ENCODE measurements at places on chromosomes 3 and 15. TPM values are rescaled to one million over a fixed set of nuclear protein-coding genes. Genes with fewer than 3 reads are reported as not detected.
A peak's percentile ranks its signal among the peaks of the same experiment; 100 is the strongest.

DNA sequence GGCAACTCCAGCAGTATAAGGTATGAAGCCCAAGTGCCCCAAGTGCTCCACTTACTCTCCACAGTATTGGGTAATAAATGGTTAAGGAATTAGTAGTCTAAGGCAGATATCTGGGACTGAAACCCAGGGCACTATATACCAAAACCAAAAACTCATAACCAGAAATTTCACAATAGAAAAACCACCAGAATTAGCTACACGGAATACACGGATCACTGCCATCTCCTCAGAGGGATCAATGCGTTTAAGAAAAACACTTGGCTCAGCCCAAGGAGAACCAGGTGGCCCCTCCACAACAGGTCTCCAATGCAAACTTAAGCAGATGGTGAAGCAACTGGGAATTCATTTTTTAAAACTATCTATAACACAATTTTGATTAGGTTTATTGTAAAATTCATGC, 83.6 kb downstream of the FAIM start:
- no peak for DNase-seq

GRCh38 chr15:99296386-99296785, 45.1 kb downstream of the LRRC28 start:
- DNase-seq: no peak

GRCh38 chr15:55118344-55118870, 78.3 kb downstream of the RSL24D1 start:
- DNase-seq: no peak

GRCh38 chr3:58386626-58387365, 46.8 kb downstream of the PDHB start:
- no peak for DNase-seq

DNA sequence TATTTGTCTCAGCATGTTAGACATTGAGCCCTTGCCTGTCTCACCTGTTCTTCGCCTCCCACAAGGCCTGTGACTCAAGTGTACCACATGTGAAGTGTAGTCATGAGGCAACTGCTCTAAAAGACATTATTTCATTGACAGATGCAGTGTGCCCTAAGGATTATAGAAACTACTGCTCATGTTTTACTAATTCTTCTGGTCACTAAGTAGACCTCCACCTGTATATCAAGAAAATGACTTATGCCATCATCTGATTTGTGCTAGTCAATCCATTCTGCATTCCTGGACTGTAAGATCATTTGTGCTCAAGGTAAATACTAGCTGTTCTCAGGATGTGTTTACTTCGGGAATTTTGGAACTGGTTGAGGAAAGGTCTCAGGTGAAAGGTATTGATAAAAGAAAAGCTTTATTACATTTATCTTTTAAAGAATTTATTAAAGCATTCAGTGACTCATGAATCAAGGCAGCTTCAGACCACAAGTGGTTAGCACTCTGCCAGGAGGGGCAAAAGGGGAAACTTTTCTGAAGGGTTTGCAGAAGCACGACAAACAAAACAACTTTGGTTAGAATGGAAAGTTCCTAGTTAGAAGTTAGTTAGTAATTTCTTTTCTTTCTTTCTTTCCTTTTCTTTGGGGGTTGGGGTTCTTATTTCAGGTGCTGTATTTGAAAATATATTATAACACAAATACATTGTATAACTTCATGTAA, 465.3 kb upstream of the CBLB start:
- peak; percentile 37 for DNase-seq

GRCh38 chr3:43534675-43535074, 87.1 kb downstream of the ANO10 start:
- DNase-seq: no peak

Gene USP3
- 70.8 TPM for total RNA-seq

DNA sequence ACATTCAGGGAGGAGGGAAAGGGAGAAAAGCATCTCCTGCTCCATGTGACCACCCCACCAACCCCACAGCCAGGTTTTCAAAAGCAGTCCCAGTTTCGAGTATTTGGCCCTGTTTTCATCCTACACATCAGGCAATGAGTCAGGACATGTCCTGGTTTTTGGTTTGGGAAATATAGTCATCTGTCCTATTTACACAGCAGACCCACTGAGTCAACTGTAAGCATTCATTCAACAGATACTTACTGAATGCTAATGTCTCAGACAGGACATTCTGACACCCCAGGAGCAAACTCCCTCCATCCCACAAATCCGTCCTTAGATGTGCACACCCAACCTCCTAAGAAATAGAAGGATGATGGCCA, 32.9 kb downstream of the IGDCC3 start:
- DNase-seq: no peak

Gene CHDH
- 0.79 TPM for total RNA-seq

DNA sequence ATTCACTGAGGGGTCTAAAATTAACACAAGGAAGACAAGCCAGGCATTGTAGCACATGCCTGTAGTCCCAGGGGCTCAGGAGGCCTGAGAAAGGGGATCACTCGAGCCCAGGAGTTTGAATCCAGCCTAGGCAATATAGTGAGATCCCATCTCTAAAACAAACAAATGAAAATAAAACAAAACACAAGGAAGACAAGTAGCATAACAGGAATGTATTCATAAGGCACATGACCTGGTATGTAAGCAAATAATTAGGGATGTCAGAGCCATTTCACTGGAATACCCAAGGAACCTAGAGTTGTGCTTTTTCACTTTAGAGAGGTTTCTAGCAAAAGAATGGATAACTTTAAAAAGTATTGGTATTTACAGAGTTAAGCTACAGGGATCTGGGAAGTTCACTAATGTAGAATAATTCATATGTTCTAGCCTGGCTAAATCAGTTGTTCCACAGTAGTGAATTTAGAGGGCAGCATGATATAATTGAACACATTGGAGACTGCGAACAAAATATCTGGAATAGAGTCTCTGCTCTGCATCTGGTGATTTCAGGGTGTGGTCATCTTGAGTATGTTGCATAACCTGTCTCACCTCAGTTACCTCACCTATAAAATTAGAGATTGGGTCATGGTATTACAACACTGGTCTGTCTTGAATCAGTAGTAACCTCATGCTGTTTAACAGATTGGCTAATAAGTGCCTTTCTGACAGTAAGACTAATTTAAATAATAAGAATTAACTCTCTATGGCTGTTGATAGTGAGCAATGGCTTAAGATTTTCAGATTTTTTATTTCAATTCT, 9.3 kb downstream of the GRAMD1C start:
- no peak for DNase-seq

DNA sequence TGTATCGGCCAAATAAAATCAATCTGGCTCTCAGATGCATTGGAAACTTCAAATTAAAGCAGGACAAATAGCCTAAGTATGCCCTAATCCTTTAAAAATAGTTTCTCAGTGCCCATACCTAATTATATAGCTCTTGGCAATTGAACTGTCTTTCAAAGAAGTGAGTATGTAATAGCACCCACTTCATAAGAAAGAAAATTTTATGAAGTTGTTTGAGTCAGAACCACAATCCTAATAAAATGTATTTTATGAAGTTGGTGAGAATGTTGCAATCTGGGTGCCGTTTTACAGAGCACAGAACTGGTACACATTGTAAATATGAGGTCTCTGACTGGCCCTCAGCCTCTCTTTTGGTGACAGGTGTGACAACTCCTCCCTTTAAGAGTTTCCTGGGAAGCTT, 45.4 kb downstream of the EPHB1 start:
- DNase-seq: no peak

Gene ARL6IP5
- total RNA-seq: 154 TPM

- DNase-seq: no peak
These were observed 760.1 kb upstream of the CFAP20DC start for GRCh38 chr3:59809710-59810444.

Gene IGSF11
- total RNA-seq: 2.0 TPM

- DNase-seq: no peak
These were observed 6.7 kb downstream of the CGNL1 start for GRCh38 chr15:57382969-57383368.

DNA sequence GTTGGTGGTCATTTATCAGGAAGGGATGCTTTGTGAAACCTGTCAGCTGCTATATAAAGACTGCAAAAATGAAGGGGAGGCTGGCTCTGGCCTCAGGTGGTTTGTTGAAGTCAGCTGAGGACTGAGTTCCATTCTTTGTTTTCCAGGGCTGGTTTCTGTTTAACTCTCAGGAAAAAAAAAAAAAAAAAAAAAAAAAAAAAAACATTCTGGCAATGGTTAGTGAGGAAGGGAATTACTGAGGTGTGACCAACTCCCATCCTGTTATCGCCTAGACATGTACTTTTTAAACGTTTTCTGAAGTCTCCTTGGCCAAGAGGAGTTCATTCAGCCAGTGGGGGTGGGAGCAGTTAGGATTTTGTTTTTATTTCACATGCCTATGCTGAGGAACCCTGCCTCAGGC, 316.3 kb downstream of the OXSM start:
- no peak for DNase-seq

GRCh38 chr3:112132554-112132953, 494 bp downstream of the GCSAM start:
- DNase-seq: no peak

DNA sequence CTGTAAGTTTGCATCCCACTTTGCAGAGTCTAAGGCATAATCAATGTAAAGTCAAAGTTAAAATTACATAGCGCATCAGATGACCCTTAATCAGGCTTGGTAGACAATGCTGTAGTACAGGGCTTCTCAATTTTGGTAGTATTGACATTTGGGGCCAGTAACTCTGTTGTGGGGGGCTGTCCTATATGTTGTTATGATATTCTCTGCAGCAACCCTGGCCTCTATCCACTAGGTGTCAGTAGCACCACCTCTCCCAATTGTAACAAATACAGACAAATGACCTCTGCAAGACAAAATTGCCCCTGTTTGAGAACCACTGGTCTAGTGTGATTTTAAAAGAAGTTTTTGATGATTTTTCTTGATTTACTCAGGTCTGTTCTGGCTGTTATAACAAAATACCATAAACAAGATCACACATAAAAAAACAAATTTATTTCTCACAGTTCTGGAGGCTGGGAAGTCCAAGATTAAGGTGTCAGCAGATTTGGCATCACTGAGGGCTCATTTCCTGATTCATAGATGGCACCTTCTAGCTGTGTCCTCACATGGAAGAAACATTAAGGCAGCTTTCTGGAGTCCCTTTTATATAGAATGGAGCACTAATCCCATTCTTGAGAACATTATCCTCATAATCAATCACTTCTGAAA, 37.6 kb upstream of the SLC9A9 start:
- peak; percentile 41 for DNase-seq

DNA sequence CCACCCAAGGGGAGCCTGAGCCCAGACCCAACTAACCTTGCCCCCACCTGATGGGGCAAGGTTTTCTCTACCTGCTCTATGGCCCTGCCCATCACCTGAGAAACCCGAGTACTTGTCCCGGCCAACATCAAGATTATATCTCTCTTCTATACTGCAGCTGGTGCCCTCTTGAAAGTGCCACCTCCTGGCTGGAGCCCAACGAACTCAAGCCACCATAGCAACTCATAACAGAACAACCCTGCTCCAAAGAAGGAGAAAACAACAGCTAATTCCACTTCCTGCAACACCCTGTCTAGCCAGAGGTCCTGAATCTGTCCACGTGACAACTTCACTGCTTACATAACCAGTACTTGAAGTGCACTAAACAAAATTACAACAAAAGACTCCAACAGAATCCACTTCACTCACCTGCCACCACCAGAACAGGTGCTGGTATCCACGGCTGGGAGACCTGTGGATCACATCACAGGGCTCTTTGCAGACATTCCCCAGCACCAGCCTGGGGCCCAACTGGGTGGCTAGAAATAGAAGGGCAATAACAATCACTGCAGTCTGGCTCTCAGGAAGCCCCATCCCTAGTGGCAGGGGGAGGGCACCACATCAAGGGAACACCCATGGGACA, 49.2 kb downstream of the PIERCE2 start:
- DNase-seq: no peak

Gene DNAJB11
- total RNA-seq: 57.3 TPM

GRCh38 chr3:110598847-110599490, 472.6 kb upstream of the NECTIN3 start:
- DNase-seq: no peak

DNA sequence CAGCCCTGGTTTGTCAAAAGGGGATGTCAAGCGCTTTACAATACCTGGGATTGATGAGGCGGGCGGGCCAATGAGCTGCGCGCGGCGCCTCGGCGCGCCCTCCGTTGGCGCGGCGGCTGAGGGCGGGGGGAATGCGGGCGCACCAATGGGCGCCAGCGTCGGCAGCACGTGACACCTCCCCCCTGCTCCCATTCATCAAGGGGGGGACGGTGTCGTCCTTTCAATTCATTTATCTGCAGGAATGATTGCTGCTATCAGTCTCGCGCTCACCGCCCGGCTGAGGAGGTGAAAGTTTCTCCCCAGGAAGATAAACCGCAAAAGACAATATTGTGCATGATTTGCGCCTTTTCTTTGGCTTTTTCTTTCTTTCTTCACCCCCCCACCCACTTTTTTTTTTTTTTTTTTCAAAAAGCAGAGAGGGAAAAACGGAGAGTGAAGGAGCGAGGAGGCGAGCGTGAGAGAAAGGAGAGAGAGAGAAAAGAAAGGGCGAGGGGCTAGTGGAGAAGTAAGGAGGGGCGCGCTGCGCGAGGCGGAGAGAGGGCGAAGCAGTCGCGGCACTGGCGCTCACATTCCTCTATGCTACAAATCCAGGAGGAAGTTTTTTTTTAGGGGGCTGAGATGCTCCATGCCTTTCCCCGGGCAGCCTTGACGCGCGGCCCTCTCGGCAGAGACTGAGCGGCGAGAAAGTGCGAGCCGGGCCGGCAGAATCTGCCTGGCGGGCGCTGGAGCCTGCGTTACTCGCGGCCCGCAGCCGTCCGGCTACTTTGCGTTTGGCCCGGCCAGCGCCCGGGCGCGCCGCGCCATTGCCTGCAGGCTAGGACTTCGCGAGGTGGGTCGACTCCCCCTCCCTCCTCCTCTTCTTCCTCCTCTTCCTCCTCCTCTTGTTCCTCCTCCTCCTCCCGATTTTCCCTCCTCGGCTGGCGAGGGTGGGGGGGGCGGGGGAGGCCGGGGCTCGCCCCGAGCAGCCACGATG, at the start of gene ZIC1:
Gene ZIC1 (plus strand): TSS at position 223 of the 973 bp plus-strand sequence. CDS start 748 bp downstream, at position 971.
- no peak for DNase-seq

GRCh38 chr3:170488802-170489201, 70.1 kb downstream of the CLDN11 start:
- DNase-seq: no peak

Gene SAMMSON
- not detected for total RNA-seq

- no peak for DNase-seq
These were observed 17.1 kb upstream of the PRSS50 start for GRCh38 chr3:46734773-46735172.

- DNase-seq: no peak
These were observed 38.6 kb downstream of the TRIM71 start for GRCh38 chr3:32856355-32856889.

DNA sequence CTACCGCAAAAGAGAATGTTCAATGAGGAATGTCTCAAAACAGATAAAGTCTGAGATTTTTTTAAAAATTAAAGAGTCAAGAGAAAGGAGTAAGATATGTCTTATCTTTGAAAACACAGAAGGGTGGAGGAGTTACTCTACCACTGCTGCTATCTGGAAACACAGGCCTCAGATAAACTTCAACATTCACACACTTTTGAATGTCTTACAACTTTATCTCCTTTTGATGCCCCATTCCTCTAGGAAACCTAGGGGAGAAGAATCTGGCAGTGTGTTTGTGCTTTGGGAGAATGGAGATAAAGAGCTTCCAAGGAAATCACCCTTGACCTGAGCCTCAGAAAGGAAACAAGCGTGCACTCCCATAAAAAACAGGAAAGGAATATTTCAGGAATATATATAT, 468.2 kb downstream of the PLOD2 start:
- DNase-seq: no peak

Measured in activated CD4-positive, alpha-beta T cell treated with anti-CD3 and anti-CD28 coated beads, Interleukin-2, amount 10 ng/mL, durations not matched to agents 7 days and 5 days (primary cell).